ENCODE measurements at places on chromosomes 3 and 15. TPM values are rescaled to one million over a fixed set of nuclear protein-coding genes. Genes with fewer than 3 reads are reported as not detected.

Gene INSYN1
- 2.4 TPM for total RNA-seq

Gene ACY1
- 24.1 TPM for total RNA-seq

Gene SERPINI2
- not detected for total RNA-seq

Gene PRR20G
- total RNA-seq, result 0.14 TPM

Gene PP2D1
- total RNA-seq, result not detected

Gene CXCR6
- total RNA-seq, result not detected

Gene CPEB1
- 2.4 TPM for total RNA-seq

Gene SAMMSON
- not detected for total RNA-seq

Gene RYR3
- total RNA-seq, result 0.05 TPM

Gene OR5H6
- not detected for total RNA-seq

Gene RPL14
- 718 TPM for total RNA-seq

Gene XCR1
- total RNA-seq, result not detected

Gene GPR176
- total RNA-seq, result 13.2 TPM

Gene NDN
- total RNA-seq, result 0.09 TPM

Gene SPG21
- 104 TPM for total RNA-seq

Gene RPS27L
- 395 TPM for total RNA-seq

Gene RAB6B
- 1.7 TPM for total RNA-seq

Gene TGFBR2
- total RNA-seq, result 45.9 TPM

Gene USP8
- total RNA-seq, result 45.1 TPM

Gene CD47
- 25.9 TPM for total RNA-seq

Gene GXYLT2
- total RNA-seq, result 1.5 TPM

Gene CCDC9B
- total RNA-seq, result 16.5 TPM

Gene RTP1
- total RNA-seq, result not detected

Gene MINAR1
- 0.37 TPM for total RNA-seq

Gene CFAP100
- not detected for total RNA-seq

Gene INKA1
- total RNA-seq, result 2.0 TPM

Gene C3orf20
- 0.03 TPM for total RNA-seq

Gene TYRO3
- 12.6 TPM for total RNA-seq

Gene GOLGA8N
- total RNA-seq, result 1.3 TPM

Gene CFAP44
- 2.5 TPM for total RNA-seq

Gene CDHR4
- total RNA-seq, result 0.29 TPM

Gene RBSN
- total RNA-seq, result 10.5 TPM

Gene GUCA1C
- not detected for total RNA-seq

Gene FBXW12
- not detected for total RNA-seq

Gene GOLGA6D
- 0.12 TPM for total RNA-seq

Gene THSD4
- total RNA-seq, result 21.4 TPM

Gene PFKFB4
- 15.7 TPM for total RNA-seq

Gene OR5H1
- total RNA-seq, result not detected

Gene ALDH1L1
- 0.11 TPM for total RNA-seq

Gene ZDHHC23
- 3.8 TPM for total RNA-seq

Gene GABRR3
- total RNA-seq, result not detected

Gene ARL14
- 1.2 TPM for total RNA-seq

Gene CCDC39
- total RNA-seq, result not detected

Gene PPARG
- 37.7 TPM for total RNA-seq

Gene SEMA4B
- 133 TPM for total RNA-seq

Gene OSBPL10
- total RNA-seq, result 15.5 TPM

All from A549 treated with RU486 at 1 μM for 4 hours (cell line).